ENCODE measurements at places on chromosomes 2 and 18.

GRCh38 chr2:54047091-54047490 lies 68.3 kb upstream of the ACYP2 start:
- DNase-seq: no peak

GRCh38 chr2:74747411-74748080 lies 86.4 kb upstream of the HK2 start:
- no peak for DNase-seq

DNA sequence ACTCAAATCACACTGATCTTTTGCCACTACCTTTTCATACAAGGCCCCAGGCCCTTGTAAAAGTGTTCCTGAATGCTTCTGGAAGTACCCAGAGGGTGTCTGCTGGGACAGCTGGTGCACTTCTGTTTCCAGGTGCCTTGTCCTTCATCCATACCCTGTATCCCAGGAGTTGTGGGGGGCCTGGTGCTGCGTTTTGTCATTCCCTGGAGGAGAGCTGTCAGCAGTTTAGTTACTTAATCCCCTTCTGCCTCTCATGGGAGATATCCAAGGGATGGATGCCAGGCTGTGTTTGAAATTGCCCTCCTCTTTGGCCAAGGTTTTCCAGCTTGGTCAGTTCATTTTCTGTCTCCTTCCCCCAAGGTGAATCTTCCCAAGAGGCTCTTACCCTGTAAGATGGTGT lies 158.3 kb downstream of the WDSUB1 start:
- DNase-seq: no peak

DNA sequence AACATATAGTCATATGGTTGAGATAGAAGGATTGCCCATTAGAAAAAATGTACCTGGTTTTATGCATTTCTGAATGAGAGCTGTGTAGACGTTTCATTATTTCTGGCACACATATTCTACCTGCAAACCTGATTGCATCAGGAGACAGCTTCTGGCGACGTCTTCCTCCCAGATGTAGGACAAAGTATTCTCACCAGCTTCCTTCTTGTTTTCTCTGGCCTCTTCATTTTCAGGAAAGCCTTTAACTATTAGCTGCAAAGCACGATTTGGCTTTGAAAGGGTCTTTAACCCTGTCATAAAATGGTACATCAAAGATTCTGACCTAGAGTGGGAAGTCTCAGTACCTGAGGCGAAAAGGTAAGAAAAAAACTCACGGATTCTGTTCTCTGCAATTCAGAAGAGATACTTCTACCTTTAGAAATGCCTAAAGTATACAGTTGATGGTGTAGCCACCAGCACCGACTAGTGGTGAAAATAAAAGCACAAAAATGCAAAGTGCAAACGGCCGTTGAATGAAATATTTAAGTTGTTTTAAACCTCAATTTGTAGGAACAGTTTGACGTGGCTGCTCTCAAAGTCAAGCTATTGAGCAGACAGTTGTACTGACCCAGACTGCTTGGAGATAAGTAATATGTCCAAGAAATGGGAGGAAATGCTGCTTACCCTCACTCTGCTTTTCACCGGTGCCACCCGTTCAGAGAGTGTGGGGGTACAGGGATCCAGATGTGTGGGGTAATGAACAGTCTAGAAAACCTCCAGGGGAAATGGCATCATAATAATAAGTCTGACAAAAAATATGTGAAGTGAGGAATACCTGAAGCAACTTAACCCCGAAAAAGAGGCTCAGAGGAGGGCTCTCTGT lies 20.2 kb downstream of the IL18RAP start:
- DNase-seq: no peak

- no peak for DNase-seq
Measured at GRCh38 chr2:219887870-219888269, 260.4 kb downstream of the SLC4A3 start.

Measured in NCI-H1436 (cell line).